T follicular helper cell (primary cell): ENCODE measurements at places on chromosomes 3 and 15.

DNA sequence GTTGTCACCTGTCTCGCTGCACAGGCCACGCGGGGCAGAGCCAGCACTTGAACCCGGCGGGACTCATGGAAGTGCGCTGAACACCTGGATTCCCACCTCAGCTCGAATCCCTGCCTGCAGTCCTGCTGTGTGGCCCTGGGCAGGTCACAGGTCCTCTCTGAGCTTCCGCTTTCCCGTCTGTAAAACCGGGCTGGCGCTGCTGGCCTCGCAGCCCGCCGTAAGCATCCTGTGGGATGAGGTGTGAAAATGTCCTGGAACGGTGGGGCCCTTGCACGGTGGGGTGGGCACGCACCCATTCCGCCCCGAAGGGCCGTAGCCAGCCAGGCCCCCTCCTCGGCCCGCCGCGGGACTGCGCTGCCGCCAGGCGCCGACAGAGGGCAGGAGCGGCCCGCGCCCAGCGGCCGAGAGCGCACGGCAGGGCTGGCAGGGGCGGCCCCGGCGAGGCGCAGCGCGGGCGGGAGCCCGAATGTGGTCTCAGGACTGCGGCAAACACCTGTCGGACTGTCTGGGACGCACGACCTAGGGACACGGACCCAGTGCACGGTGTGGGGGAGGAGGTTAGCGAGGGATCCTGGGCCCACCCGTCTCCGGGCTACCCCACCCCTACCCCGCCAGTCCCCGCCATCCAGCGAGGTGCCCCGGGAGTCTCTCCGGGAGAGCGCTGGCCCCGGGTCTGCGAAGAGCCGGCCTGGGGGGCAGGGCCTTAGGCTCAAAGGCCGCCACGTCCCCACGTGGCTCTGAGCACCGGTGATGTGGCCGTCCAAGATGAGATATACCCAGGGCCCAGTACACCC is 40.4 kb downstream of the DNAJB8 start:
- peak; percentile 24 for DNase-seq

- DNase-seq: no peak
Measured at GRCh38 chr3:8966820-8967348, 3.6 kb upstream of the RAD18 start.

DNA sequence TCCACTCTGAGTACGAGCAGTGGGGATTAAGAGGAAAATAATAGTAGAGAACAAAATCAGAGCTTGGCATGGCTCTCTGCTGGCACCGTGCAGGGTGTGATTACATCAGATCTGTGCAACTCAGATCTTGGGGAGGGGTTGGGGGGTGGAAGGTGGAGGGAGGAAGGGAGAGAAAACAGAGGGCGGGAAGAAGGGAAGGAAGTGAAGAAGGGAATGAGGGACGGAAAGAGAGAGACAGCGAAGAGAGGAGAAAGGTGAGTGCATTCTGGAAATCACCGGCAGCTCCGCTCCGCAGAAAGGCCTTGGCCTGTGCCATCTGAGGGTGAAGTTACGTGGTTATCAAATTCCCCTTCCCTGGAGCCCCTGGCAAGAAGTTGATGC is 31.0 kb upstream of the ADAMTS17 start:
- no peak for DNase-seq

DNA sequence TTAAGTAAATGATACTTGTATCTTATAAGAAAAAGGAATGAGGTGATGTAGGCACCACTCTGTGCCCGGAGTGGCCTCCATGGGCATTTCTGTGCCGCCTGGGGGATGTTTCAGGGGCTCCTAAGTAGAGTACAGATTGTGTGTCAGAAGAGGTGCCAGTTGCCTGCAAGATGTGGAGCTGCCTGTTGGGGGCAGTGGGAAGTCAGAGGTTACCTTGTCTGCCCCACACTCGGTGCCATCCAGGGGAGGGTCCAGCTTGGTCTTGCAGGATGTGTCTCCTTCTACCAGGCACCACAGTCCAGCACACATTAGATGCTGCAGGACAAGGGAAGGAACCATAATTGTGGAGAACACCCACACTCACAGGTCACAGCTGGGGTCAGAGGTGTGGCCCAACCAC is 208.8 kb downstream of the ADAMTS17 start:
- no peak for DNase-seq

GRCh38 chr15:80003934-80004472 is 33.0 kb upstream of the BCL2A1 start:
- DNase-seq: no peak

DNA sequence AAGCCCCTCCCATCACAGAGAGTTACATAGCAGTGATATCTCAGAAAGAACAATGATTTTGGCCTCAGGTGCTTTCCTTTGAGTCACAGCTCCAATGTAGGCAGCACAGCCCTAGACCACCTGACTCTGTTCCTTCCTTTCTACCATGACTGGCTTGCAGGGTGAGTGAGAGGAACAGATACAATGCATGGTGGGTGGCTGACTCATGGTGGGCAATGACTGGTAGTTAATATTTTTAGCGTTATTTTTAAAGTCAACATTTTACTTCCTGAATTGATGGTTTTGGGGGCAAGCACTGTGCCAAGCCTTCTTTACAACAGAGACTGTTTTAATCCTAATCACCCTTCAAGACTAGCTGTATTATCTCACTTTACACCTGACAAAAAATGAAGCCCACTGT is 32.8 kb upstream of the ST3GAL6 start:
- no peak for DNase-seq

DNA sequence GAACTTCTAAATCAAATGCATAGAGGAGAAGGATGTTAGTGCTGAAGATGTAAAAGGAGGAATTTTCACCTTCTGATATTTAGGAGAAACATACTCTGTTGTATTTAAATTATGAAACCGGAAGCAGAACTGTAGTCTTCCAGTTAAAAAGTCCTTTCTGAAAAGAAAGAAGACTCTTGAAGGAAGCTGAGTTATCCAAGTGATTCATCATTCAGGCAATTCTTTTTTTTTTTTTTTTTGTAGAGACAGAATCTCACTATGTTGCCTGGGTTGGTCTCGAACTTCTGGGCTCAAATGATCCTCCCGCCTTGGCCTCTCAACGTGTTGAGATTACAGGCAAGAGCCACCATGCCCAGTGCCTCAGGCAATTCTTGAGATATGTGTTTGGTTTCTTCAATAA is 424.8 kb upstream of the TPM1 start:
- DNase-seq: no peak

GRCh38 chr3:46303240-46303639 is 50.7 kb upstream of the CCR2 start:
- no peak for DNase-seq

DNA sequence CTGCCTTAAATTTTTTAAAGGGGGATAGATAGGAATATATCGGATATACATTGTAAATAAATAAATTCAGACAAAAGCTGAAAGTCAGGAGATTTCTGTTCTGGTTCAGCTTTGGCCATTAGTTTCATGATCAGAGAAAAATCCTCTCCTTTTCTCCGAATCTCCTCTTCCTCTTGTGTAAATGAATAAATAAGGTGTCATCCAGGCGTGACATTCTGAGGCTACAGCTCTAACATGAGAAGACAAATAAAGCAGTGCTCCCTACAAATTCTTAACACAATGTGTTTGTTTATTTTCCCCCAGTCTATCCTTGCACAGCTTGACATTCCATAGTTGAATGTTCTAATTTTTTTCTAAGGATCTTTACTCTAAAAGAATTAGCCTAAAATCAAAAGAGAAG is 9.4 kb upstream of the MB21D2 start:
- no peak for DNase-seq

GRCh38 chr15:69150841-69151240 is 9.6 kb upstream of the GLCE start:
- no peak for DNase-seq

DNA sequence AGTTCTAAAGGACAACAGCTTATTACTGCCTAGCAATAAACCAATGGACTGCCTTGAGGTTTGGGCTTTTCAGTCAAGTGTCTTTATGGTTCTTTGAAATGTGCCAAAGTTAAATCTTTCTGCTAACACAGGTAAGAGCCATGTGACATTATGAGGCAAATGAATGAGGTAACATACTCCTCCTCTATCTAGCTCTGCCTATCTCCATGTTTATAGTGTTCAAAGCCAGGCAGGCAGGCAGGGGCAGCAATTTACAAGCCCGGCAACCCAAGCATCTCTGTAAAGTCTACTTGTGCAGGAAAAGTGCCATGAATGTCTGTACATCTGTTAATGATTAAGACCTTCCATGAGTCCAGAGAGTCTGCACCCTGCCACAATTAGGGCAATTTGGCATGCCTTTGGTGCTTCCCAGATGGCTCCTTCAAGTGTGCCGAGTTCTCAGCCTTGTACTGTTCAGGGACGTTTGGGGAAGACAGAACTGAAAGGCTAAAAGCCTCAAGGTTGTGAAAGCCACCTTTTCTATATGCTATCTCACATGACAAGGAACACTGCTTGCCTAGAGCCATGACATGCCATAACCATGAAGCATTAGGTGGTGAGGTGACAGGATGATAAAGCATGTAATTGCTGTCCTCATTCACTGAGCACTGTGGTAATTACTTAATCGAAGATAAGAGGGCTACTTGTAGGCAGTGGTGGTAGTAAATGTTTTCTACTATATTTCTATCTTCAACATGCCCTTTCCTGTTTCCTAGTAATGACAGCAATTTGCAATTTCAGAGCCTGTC is 41.4 kb upstream of the EIF1B start:
- DNase-seq: no peak

- DNase-seq: no peak
Measured at GRCh38 chr15:100112636-100113305, 229.0 kb downstream of the ADAMTS17 start.

DNA sequence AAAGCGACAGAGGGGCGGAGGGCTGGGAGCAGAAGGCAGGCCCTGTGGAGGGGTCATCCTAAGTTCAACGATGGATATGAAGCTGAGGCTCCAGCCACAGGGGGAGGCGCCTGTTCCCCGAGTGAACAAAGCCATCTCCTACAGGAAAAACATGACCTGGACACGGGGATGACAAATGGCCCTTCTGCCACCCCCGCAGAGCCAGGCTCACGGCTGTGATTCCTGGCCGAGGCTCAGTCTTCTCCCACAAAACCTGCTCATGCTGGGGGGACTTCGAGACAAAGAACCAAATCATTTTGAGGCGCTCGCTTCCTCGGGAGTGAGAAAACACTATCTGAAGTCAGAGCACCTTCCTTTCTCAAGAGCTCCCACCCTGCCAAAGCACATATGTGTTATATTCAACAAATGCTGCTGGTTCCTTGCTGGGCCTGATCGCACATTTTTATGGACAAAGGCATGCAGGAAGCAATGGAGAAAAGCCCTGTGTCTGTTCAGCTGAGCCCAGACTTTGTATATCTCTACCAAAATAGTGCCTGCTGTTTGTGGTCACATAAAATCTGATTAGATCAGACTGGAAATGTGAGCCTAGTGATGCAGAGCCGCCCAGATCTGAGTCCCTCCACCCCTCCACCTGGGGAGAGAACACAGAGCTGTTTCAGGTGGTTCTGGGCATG is 5.6 kb downstream of the RBP1 start:
- DNase-seq: no peak

GRCh38 chr3:112000966-112001365 is 2.2 kb downstream of the TAGLN3 start:
- DNase-seq: no peak

DNA sequence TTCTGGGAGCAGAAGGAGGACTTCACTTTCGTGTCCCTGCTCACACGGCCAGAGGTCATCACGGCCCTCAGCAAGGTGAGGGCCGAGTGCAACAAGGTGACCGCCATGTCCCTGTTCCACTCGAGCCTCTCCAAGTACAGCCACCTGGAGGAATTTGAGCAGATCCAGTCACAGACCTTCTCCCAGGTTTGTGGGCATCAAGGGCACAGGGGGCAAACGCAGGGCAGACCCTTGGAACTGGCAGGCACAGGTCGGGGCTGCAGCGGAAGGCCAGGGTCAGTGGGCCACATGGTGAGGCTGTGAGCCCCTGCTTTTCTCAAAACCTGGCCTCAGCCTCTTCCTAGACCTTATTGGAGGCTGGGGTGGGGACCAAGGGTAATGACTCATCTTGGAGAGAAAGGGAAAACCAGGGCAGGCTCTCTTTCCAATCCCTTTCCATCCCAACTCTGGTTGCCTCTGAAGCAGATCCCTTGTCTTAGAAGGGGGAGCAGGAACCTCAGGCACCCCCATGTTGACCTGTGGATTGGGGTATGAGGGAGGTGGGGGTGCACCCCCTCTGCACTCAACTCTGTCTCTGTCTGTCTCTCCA is 29.5 kb downstream of the DNAH1 start:
- no peak for DNase-seq

DNA sequence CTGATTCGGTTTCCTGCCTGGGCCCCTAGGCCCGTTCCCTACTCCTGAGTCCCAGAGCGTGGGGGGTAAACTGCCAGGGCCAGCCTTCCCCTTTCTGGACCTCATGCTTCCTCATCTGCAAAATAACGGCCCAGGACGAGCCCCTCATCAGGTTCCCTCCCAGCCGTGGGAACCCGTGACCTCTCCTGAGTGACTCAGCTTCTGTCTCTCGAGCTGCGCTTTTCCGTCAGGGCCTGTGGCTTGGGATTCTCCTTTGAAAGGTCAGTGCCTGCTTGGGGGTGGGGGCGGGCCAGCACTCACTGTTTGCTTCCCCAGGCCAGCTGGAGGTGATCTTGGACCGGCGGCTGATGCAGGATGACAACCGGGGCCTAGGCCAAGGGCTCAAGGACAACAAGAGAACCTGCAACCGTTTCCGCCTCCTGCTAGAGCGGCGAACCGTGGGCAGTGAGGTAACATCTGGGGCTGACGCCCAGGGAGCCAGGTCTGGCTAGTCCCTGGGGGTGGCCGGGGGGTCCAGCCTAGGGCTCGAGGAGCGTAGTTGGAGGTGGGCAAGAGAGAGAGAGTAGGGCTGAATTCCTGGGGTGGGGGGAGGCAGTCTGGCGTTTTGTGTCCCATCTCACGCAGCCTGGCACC is 12.8 kb downstream of the MAN2A2 start:
- DNase-seq: no peak

- DNase-seq: no peak
Measured at GRCh38 chr3:123843668-123844067, 40.5 kb downstream of the MYLK start.

- DNase-seq: no peak
Measured at GRCh38 chr3:11509173-11510000, 134.3 kb downstream of the VGLL4 start.

DNA sequence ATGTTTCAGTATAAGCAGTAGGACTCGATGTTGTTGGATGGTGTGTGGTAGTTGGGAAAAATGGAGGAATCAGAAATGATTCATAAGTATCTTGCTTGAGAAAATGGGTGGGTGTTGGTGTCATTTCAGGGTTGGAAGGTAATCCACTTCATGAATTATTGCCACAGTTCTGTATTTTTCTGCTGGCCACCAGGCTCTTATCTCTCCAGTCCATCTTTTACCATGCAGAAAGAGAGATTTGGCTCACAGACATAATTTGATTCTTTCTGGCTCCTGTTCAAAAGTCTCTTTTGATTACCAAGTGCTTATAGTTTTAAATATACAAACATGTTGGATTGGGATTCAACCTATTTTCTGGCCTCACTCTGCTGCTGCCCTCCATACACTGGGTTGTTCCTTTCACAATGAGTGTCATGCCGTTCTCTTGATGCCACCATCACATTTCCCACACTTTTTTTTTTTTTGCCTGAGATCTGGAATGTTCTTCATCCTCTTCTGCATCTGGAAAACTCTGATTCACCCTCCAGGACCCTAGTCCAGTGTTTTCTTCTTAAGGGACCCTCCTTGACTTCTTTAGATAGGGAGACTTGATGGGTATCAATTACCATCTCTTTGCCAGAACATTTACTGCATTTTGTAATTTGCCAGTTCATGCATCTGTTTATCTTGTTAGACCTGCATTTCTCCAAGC is 69.4 kb upstream of the GAP43 start:
- DNase-seq: no peak

GRCh38 chr15:27601239-27601960 is 497.7 kb downstream of the OCA2 start:
- no peak for DNase-seq
